ENCODE measurements at places on chromosomes 12 and 14.

- peak; percentile 83 for DNase-seq
Observed at GRCh38 chr14:76876076-76876475, 49.9 kb downstream of the LRRC74A start.

GRCh38 chr12:94676031-94676641 lies 25.8 kb upstream of the TMCC3 start:
- DNase-seq: peak; percentile 42

DNA sequence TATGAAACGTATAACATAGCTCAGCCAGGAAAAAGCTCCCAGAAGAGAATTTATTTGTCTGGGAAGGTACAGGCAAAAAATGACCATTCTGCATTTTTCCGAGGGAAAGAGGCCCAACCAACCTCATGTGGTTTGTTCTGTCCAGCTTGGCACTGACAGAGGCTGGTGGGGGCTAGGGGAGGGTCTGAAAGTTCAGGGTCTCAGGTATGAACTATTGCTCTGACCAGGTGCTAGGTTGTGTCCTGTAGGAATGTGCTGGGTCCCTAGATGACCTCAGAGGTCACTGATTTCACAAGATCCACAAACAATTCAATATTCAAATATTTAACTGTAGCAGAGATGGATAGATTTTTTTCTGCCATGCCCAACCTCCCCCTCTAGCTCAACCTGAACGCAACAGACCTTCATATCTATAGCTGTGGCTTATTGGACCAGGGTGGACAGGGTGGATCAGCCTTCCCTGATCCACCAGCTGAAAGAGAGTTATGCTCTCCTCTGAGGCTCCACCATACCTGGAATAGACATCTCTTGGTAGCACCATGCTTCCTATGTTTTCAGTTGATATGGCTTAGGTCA lies 32.9 kb upstream of the IFT81 start:
- no peak for DNase-seq

- DNase-seq: no peak
Observed at GRCh38 chr14:69683971-69684370, 72.6 kb downstream of the SUSD6 start.

GRCh38 chr12:608921-609320 lies 54.3 kb downstream of the NINJ2 start:
- DNase-seq: no peak

DNA sequence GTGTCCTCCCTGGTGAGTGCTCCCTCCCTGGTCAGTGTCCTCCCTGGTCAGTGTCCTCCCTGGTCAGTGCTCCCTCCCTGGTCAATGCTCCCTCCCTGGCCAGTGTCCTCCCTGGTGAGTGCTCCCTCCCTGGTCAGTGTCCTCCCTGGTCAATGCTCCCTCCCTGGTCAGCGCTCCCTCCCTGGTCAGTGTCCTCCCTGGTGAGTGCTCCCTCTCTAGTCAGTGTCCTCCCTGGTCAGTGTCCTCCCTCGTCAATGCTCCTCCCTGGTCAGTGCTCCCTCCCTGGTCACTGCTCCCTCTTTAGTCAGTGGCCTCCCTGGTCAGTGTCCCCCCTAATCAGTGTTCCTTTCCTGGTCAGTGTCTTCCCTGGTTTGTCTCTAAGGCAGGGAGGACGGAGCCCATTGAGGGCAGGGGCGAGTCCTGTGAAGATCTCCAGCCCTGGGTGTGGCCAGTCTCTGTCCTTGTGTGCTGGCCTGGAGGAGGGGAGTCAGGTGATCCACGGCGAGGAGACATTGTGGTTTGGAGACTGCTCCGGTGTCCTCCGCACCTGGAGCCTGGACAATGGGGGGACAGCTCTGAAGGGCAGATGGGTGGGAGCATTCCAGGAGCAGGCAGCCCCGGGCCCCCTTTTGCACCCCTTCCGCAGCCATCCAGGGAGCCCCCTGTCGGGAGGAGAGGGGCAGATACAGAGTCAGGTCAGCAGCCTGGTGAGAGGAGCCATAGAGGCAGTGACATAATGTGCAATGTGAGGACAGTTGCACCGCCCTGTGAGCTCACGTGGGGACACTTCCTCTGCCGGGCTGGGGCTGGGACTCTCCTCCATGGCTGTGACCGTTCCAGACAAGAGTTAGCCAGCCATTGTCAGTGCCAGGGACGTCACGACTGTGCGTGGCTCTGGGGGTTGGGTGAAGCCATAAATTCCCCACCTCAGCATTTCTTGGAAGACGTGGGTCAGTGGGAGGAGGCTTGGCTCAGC lies 93.4 kb downstream of the ADGRD1 start:
- no peak for DNase-seq

DNA sequence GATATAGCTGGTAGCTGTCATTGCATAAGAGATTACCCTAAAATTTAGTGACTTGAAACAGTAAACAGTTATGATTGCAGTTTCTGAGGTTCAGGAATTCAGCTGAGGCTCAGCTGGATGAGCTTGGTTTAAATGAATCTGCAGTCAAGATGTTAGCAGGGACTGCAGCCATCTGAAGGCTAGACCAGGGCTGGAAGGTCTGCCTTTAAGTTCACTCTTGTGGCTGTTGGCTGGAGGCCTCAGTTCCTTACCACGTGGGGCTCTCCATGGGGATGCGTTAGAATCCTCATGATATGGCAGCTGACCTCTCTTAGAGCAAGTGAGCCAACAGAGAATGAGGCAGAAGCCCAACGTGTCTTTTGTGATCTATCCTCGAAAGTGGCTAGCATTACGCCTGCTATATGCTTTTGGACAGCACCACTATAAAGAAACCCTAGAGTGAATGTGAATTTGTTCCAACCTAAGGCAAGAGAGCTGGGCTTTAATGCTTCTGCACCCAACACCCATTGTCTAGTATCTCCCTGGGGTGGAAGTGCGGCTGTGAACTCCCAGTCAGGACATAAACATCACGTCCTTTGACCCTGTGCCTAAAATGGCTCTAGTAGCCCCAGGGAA lies 26.0 kb downstream of the HSPB8 start:
- DNase-seq: no peak

All from fibroblast of pulmonary artery (primary cell).